ENCODE measurements at places on chromosomes 12 and 14. TPM values are rescaled to one million over a fixed set of nuclear protein-coding genes. Genes with fewer than 3 reads are reported as not detected.
A peak's percentile ranks its signal among the peaks of the same experiment; 100 is the strongest.

CMTM5 gene
- not detected for total RNA-seq

FBLN5 gene
- not detected for total RNA-seq

AICDA gene
- total RNA-seq: not detected

GRCh38 chr14:21071225-21072030 is 1.3 kb downstream of the ARHGEF40 start:
- DNase-seq: peak; percentile 90

DNA sequence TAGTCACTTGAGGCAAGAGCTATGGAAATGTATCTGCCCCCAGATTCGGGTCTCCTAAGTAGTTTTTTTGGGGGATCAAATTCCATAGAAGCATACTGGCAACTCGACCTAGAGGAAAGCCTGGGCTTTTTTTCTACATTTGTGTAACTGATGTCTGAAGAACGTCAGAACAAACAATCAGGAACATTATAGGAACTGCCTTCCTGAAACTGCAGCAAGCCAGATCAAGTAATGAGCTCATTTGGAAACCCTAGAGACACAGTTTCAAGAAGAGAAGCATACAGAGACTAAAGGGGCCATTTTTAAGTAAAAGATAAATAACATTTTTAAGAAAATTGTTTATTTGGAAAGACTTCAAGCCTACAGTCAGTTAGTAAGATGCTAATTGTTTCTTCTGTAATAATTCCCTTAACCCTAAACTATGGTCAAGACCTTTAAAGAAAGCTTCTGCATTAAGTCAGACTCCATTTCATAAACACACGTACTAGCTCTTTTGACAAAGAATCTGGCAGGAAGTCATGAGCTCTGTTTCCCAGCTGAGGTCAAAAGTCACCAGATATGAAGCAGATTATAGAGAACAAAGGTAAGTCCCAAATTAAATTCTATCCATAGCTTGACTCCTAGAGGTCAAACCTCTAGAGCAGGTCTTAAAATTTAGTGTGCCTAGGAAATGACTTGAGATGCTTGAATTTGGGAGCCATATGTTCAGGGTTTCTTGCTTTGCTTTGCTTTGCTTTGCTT is 112.8 kb downstream of the EGLN3 start:
- no peak for DNase-seq

Measured in M059J (cell line).